ENCODE measurements at places on chromosomes 3 and 15.
A peak's percentile ranks its signal among the peaks of the same experiment; 100 is the strongest.

DNA sequence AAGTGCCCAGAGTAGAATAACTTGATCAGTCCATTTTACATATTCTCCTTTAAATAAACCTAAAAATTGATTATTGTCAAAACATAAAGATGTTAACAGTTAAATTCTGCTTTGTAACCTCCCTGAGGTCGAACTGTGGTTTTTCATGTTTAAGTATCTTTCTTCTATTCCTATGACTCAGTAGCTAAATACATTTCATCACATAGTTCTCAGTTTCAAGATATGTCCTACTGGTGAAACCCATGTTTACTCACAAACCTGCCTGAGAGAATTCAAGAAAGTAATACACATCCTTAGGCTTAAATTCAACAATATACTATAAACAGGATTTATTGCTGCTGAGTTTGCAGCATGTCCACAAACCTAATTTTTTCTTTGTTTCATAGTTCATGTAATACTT, 692.9 kb downstream of the ZPLD1 start:
- no peak for DNase-seq

GRCh38 chr3:83877910-83878309, 1080.9 kb upstream of the CADM2 start:
- no peak for DNase-seq

GRCh38 chr3:126715432-126715831, 11.4 kb downstream of the CHCHD6 start:
- no peak for DNase-seq

GRCh38 chr15:30990036-30990435, 1.4 kb downstream of the MTMR10 start:
- DNase-seq: no peak

GRCh38 chr3:127600749-127601456, 2.7 kb downstream of the MCM2 start:
- DNase-seq: no peak

GRCh38 chr3:25713341-25713985, 48.8 kb upstream of the TOP2B start:
- DNase-seq: no peak

DNA sequence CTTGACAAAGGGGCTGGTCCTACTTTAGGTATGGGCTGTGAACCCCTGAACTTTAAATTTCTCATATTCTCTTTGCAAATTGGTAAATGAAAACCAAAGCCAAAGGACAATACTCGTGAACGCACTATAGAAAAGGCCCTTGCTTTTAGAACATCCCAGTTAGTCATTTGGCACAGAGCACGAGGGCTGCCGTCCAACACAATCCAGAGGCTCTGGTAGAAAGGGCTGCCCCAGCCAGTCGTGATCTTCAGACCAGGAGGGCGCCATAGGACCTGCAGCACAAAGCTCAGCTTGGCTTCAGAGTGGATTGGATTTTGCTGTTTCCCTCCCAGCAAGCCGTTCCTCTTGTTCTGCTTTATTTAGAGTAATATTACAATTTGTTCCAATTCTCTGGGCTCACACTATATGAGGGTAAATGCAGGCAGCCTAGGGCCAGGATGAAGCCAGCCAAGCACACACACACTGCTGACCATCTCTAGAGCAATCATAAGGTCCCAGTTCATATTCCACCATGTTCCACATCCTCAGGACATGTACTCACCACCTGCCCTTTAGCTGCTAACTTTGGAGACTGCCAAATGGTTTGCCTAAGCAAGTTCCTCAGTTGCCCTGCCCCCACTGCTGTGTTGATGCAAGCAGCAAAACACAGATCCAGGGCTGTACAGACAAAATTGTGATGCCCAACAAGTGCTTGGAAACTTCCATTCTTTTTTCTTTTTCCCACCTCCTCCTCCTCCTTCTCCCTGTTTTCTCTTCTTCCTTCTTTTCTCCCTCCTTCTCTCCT, 6.0 kb upstream of the BFSP2 start:
- DNase-seq: no peak

- DNase-seq: no peak
Measured at GRCh38 chr3:62632510-62633294, 242.5 kb downstream of the CADPS start.

DNA sequence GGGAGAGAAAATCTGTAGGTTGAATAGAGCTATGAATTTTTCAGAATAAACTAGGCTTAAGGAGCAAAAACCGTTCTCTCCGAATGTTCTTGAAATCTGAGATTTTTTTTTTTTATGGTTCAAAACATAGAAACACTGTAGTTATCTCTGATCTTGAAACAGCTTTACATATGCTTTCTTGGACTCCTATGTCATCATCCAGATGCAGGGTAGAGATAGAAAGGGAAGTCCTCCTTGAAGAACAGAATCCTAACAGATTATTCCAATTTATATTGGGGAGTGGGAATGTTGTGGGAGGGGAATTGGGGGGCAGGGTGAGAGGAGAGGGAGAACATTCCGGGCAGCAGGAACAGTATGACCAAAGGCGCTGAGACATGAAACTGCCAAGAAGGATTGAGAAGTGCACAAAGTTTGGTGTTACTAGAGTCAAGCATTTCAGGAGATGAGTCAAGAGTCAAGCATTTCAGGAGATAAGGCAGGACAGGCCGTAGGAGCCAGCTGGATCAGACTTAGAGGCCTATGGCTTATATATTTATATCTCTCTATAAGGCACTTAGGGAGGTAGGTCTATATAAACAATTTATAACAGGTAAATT, 21.9 kb upstream of the ST3GAL6 start:
- no peak for DNase-seq

DNA sequence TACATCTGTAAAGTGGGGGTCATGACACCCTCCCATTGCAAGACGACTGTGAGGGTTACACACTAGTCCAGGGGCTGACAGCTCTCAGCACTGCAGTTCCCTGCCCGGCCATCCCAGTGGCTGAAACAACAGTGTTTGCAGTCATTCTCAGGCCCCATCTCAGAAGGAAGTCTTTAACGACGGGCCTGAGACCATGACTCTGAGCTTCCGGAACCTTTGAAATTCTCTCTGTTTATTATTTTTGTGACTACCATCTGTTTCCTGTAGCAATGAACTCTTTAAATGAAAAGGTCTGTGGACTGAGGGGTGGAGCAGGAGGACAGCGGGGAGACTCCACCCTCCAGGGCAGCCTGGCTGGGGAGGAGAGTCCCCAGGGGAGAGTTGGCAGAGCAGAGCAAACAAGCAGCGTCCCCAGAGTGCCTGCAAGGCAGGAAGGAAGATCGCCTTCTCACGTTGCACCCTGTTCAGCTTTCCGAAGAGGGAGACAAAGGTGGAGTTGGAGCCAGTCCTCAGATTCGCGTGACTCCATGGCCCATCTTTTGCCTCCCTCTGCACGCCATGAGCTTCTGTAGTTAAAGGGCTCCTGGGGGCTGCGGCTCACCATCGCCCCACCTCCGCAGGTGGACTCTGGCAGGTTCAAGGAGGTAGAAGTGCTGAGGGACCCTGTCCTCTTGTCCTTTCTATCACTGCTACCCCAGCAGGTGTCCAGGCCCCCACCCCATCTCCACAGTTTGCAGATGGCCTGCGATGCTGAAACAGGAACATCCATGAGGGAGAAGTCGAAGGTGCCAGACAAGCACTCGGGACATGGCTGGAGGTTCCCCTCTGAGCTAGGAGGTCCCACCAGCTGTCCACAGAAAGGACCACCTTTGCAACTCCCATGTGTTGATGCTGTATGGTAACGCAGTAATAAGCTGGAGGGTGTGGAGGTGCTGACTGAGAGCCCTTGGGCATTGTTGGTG, 525.8 kb upstream of the PROK2 start:
- DNase-seq: peak; percentile 74

GRCh38 chr15:25664761-25665160, 198.4 kb downstream of the ATP10A start:
- DNase-seq: no peak

DNA sequence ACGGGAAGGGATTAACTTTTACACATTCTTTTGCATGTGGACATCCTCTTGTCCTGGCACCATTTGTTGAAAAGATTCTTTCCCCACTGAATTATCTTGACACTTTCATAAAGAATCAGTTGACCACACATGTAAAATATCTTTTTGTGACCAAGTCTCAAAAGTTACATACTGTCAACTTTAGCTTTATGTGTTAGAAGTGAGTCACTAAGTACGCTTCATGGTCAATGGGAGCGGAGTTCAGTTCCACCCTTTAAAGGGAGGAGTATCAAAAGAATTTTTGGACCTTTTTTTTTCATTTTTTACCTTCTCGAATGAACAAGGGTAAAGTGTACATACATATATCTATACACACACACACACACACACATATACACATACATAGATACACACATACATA, 35.4 kb downstream of the MAPK6 start:
- no peak for DNase-seq

GRCh38 chr3:101890716-101891115, 41.4 kb downstream of the NFKBIZ start:
- no peak for DNase-seq

DNA sequence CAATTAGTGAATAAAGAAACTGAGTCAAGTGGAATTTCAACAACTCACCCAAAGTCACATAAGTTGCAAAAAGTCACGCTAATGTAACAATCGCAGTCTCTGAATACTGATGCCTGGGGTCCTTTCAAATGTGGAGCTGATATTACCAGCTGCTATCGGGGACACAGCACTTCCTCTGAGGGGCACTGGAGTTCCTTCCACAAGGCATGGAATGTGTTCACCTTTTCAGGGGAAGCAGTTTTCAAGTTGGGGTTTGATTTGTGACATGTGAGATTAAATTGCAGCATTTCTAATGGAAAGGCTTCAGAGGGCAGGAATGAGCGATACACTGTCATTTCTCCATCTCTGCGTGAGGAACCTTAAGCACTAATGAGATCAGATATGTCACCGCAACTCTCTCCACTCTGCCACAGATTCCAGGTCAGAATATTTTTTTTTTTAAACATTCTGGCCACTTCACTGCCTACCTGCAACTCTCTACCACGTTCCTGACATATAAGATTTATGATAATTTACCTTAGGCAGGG, 807.2 kb upstream of the CFAP20DC start:
- DNase-seq: no peak

DNA sequence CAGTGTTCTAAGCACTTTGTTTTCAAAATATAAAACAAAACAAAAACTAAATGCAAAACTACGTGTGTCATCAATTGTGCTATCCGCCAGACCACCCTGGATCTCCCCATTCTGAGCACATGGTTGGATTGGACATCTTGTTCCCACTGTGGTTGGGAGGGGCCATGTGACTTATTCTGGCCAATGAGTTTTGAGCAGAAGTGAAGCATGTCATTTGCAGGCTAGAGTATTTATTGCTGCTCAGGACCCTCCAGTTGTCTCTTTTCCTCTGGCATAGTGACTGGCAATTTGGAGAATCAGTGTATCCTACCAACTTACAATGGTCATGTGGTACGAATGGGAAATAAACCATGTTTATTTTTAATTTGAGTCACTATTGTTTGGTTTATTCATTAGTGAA, 70.2 kb upstream of the ST8SIA2 start:
- DNase-seq: no peak

DNA sequence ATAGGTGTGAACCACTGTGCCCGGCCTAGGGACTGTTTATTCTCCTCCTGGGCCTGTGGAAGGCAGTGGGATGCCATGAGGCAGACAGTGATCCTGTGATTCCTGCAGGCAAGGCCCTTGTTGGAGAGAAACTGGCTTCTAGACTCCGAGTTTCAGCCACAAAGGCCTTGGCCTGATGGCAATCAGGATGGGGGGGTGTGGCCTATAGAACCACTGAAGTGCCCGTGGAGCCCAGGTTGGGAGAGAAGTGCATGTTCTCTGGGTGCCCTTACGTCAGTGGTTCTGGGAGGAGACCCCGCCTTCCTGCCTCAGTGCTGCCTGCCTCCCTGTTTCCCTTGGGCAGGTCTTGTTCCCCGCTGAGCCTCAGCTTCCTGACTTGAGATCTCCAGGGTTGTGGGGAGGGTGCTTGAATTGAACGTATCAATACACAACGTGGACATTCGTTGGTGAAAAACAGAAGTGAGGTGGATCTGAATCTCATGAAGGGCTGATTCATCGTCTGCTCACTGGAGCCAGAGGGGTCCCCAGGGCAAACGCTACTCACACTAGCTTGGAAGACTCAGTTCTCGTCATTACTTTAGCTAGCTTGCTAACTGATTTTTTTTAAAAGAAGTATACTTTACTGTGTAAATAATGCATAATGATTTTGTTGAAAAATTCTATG, 31.8 kb downstream of the IRAK2 start:
- DNase-seq: no peak

GRCh38 chr15:69163141-69163669, 2.8 kb downstream of the GLCE start:
- DNase-seq: no peak

GRCh38 chr15:70962084-70962483, 69.5 kb downstream of the LRRC49 start:
- no peak for DNase-seq

GRCh38 chr15:83673385-83673784, 19.5 kb downstream of the ADAMTSL3 start:
- no peak for DNase-seq

DNA sequence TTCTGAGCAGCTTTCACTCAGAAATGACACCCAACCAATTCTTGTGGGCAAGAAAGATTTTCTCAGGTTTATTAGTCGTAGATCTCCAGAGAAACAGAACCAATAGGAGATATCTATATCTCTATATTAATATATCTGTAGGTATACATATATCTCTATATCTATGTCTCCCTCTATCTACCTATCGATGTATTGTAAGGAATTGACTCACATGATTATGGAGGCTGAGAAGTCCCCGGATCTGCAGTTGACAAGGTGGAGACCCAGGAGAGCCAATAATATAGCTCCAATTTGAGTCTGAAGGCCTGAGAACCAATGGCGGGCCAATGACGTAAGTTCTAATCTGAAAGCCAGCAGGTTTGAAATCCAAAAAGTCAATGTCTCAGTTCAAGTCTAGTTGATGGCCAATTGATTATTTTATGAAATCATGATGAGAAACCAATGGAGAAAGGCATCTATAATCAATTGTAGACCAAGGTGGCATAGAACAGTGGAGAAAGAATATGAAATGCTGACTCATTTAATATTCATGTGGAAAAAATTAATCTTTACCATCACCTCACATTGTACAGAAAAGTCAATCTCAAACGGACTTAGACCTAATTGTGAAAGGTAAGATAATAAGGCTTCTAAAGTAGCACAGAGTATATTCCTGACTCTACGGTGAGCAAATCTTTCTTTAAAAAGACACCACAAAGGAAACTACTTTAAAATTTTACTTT, 65.6 kb upstream of the CHRNA7 start:
- no peak for DNase-seq

GRCh38 chr3:13836658-13837587, 42.9 kb downstream of the WNT7A start:
- no peak for DNase-seq

- peak; percentile 70 for DNase-seq
Measured at GRCh38 chr15:57198654-57199291, 177.5 kb upstream of the CGNL1 start.

GRCh38 chr3:146543461-146544001, 876 bp downstream of the PLSCR1 start:
- peak; percentile 54 for DNase-seq

GRCh38 chr3:176906046-176906905, 291.0 kb downstream of the TBL1XR1 start:
- peak; percentile 89 for DNase-seq

All from NCI-H2081 (cell line).